ENCODE measurements at places on chromosomes 13 and 19.

GRCh38 chr13:48449656-48450055 lies 36.7 kb upstream of the LPAR6 start:
- no peak for DNase-seq

DNA sequence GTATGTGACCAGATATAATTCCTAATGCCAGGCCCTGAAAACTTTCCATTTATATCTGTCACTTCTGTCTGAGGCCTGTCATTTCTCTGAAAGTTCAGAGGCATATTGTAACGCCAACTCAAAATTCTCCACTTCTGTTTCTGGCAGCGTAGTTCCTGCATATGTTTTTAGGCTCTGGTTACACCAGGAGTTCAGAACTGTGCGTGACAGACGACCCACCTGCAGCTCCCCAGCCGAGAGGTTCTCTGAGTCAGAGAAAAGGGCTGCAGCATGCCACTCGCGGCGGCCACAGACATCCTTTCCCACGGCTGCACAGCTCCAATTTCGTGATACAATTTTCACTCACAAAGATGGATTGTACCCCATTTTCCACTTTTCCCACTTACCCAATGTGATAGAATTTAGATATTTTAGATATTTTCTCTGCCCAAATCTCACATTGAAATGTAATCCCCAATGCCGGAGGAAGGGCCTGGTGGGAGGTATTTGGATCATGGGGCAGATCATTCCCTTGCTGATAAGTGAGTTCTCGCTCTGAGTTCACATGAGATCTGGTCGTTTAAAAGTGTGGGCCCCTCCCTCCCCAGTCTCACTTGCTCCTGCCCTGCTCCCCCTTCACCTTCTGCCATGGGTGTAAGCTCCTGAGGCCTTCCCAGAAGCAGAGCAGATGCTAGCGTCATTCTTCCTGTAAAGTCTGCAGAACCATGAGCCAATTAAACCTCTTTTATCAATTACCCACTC lies 308.1 kb downstream of the LIG4 start:
- no peak for DNase-seq

- DNase-seq = no peak
Measured at GRCh38 chr13:105874814-105875213, 660.6 kb downstream of the EFNB2 start.

- DNase-seq = no peak
Measured at GRCh38 chr13:100211016-100211710, 122.3 kb downstream of the PCCA start.

DNA sequence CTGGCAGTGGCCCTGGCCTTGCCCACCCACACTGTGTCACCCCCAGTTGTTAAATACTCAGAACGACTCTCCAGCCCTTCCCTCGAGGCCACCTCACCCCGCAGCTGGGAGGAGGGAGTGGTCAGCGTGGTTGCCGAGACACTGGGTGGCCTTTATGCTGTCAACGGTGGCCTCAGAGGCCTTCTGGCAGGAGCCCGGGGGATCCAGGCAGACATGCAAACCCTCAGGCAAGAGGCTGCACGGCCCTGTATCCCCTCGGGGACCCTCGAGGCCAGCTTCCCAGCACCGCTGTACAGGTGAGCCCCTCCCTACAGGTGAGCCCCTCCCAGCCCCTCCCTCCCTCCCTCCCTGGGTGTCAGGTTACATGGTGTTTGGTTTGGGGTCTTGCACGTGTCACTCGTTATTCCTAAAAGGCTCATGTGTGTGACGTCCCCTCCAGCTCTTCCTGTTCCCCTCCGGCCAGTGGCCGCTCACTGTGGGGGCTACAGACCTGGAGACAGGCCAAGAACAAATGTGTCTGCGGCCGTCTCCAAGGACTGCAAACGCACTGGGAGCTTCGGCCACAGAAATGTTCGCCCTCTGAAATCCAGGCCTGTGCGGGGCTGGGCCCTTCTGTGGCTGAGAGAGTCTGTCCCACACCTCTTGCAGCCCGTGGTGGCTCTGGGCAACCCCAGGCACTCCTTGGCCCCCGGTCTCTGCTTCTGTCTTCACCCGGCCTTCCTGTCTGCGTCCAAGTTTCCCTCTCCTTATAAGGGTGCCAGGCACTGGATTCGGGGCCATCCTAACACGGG lies at the start of gene TEKTIP1:
TSS of gene TEKTIP1 (plus strand) at position 210 of the 791 bp plus-strand sequence. CDS start at position 214, 4 bp downstream.
- DNase-seq = no peak

DNA sequence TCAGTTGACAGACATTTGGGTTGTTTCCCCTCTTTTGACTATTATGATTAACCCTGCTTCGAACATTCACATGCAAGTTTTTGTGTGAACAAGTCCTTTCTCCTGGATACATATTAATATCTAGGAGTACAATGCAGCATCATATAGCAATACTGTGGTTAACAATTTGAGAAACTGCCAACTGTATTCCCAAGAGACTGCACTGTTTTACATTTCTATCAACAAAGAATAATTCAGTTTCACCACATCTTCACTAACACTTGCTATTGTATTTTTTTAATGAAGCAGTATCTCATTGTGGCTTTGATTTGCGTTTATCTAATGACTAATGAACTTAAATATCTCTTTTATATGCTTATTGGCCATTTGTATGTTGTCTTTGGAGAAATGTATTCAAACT lies 184.6 kb upstream of the NBEA start:
- DNase-seq = no peak

DNA sequence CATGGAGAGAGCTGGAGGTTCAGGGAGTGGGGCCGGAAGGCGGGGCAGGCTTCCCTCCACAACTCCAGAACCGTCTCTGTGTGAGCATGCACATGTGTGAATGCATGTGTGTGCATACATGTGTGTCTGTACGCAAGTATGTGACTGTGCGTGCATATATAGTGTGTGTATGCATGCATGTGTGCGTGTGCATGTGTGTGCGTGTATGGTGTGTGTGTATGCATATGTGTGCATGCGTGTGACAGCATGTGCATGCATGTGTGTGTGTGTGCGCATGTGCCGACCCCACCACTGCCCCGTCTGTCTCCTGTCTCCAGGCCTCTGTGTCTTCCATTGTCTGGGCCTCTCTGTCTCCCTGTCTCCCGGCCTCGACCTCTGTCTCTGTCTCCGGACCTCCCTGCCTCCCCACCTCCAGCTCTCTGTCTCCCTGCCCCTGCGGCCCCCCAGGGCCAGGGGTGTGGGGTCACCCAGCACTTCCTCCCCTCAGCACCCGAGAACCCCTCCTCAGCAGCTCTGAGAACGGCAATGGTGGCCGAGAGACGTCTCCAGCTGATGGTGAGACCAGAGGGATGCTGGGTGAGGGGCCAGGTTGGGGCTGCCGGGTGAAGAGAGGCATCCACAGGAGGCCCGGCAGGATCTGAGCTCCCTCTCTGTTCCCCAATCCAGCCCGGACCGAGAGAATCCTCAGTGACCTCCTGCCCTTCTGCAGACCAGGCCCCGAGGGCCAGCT lies 22.5 kb downstream of the ARHGEF1 start:
- no peak for DNase-seq

- no peak for DNase-seq
Measured at GRCh38 chr19:8461891-8462290, 17.1 kb downstream of the HNRNPM start.

GRCh38 chr13:47415048-47415447 lies 518.2 kb upstream of the HTR2A start:
- DNase-seq = no peak

DNA sequence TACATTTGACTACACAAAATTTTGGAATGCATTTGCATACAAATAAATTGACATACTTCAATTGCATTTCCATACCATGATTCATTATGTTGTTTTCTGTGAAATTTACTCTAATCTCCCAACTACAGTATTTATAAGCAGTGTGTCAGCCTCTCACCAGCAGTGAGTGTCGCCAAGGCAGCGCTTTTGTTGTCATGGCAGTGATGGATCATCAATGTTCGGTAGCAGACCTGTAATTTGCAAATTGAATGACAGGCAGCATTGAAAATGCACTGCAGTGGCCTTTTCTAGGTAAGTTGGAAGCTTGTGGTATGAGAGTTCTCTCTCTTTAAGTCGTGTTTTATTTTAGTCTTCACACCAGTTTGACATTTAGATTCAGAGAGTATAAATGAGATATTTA lies 534.1 kb downstream of the PCDH17 start:
- no peak for DNase-seq

DNA sequence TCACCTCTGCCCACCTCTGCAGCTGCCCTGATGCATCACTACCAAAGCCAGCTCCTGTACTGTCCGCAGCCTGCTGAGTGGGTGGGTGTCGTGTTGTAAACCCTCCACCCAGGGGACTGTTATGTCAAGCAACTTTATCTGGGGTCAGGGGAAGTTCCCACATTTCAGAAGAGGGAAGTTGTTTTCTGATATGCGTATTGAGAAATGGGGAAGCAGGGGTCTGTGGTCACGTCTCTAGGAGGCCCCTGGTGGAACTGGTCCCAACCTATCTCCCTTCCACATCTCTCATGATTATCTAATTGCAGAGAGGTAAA lies 31.2 kb downstream of the CLEC17A start:
- DNase-seq = no peak

GRCh38 chr19:7742575-7742974 lies 4.8 kb downstream of the CD209 start:
- DNase-seq = no peak

DNA sequence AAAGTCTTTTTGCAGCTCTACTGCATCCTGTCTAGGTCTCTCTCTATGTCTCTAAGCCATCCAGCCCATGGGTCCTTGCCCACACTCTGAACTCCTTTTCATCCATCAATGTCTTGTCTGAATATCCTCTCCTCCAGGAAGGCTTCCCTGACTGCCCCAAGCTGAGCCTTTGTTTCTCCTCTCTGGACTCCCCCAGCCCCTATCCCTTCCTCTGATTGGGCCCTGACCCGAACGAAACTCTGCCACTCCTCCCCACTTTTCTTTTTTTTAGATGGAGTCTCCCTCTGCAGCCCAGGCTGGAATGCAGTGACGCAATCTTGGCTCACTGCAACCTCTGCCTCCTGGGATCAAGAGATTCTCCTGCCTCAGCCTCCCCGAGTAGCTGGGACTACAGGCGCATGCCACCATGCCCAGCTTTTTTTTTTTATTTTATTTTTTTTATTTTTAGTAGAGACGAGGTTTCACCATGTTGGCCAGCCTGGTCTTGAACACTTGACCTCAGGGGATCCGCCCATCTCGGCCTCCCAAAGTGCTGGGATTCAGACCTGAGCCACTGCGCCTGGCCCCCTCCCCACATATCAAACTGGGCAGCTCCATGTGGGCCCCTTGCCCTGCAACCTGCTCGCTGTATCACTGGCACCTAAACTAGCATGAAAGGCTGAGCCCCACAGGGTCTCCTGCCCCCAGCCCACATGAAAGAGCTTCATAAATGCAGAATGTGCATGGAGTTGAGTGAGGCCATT lies 870 bp upstream of the UNC13A start:
- no peak for DNase-seq

- DNase-seq = no peak
Measured at GRCh38 chr13:110479648-110480047, 81.9 kb downstream of the RAB20 start.

GRCh38 chr13:29210676-29211075 lies 384.8 kb downstream of the SLC7A1 start:
- no peak for DNase-seq

DNA sequence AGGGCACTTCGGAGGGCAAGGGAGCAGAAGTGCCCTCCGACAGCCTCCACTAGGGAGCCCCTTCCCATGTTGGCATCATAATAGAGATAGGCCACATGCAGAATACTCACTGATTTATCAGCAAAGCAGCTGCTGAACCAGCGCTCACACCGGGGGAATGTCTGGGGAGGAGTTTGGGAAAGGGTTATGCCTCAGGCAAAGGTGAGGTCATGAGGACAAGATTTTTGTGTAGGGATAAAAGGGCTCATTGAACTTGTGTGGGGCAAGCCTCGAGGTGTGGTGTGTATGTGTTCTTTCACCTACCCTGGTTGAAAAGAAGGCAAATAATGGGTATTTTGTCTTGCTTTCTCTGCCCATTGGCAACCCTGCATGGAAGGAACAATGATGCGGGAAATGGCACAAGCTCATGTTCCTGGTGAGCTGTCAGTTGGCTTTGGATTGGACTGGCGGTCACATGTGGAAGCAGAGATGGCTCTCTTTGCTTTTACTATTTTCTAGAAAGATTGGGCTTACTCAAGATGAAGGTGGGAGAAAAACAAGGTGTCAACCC lies 39.1 kb upstream of the SLC7A9 start:
- no peak for DNase-seq

DNA sequence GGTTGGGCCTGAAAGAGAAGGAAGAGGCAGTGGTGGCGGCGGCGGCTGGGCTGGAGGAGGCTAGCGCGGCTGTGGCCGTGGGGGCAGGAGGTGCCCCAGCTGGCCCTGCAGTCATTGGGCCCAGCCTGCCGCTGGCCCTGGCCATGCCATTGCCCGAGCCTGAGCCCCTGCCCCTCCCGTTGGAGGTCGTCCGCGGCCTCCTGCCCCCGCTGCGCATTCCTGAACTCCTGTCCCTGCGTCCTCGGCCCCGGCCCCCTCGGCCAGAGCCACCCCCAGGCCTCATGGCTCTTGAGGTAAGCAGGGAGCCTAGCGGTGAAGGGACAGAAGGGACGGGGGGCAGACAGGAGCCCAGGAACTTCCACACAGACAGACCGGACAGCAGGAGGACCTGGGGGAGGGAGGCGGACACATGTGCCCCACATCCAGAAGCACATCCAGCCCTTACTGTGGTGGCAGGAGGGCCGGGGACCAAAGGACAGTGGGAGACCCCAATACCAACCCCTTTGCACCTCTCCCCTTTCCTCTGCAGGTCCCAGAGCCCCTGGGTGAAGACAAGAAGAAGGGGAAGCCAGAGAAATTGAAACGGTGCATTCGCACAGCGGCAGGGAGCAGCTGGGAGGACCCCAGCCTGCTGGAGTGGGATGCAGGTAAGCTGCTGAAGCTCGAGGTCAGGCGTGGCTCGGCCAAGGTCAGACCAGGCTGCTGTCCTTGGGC lies 5.0 kb downstream of the RBM42 start:
- DNase-seq = no peak

GRCh38 chr13:113115363-113116205 lies 7.0 kb upstream of the F10 start:
- DNase-seq = no peak

- no peak for DNase-seq
Measured at GRCh38 chr13:109541081-109541480, 245.3 kb downstream of the IRS2 start.

- DNase-seq = peak; percentile 86
Measured at GRCh38 chr19:6273701-6274601, 5.8 kb downstream of the MLLT1 start.

GRCh38 chr13:48731001-48731658 lies 77.4 kb downstream of the CYSLTR2 start:
- DNase-seq = no peak

All from pancreas (tissue), 10 donors.